ENCODE measurements at places on chromosomes 4 and X. TPM values are rescaled to one million over a fixed set of nuclear protein-coding genes. Genes with fewer than 3 reads are reported as not detected.

- DNase-seq = no peak
Observed at GRCh38 chr4:87278335-87278794, 44.3 kb downstream of the HSD17B13 start.

DNA sequence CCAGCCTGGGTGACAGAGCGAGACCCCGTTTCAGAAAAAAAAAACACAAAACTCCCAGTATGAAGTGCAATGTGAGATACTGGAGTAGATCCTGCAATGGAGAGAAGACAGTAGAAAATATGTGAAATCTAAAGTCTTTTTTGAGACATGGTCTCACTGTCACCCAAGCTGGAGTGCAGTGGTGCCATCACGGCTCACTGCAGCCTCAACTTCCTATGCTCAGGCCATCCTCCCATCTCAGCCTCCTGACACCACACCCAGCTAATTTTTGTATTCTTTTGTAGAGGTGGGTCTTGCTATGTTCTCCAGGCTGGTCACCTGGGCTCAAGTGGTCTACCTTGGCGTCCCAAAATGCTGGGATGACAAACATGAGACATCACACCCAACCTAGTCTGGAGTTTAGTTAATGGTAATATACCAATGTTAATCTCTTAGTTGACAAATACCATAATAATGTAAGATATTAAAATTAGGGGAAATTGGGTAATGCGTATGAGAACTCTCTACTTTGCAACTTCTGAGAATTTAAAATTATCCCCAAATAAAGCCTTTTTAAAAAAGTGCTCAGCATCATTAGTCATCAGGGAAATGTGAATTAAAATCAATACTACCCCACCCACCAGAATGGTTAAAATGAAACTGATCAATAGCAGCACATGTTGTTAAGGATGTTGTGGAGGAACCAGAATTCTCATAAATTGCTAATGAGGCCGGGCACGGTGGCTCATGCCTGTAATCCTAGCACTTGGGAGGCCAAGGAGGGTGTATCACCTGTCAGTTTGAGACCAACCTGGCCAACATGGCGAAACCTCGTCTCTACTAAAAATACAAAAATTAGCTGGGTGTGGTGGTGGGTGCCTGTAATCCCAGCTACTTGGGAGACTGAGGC, 15.0 kb downstream of the RBMX start:
- peak; percentile 42 for DNase-seq

GRCh38 chr4:121654738-121655137, 42.0 kb downstream of the ANXA5 start:
- DNase-seq = no peak

DNA sequence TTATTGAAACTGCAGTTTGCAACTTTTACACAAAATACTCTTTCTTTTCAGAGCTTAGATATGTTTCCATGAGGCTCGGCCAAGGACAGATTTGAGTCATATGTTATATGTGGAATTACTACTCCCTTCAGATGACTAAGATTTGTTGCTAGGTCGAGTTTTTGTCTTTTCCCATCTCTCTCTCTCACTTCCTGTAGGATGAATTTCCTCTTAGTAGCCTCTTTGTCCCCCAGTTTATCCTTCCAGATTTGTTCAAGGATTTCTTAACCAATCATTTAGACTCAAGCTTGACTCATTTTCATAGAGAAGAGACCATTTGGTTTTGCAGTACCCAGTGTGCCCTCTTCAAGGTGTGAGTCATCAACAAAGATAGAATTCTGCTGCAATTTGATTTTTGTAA, 209.2 kb downstream of the GLUD2 start:
- no peak for DNase-seq

GRCh38 chr4:108443585-108443984, 176.8 kb upstream of the RPL34 start:
- DNase-seq = no peak

GRCh38 chr4:158193171-158193749, 17.0 kb upstream of the TMEM144 start:
- DNase-seq = no peak

DNA sequence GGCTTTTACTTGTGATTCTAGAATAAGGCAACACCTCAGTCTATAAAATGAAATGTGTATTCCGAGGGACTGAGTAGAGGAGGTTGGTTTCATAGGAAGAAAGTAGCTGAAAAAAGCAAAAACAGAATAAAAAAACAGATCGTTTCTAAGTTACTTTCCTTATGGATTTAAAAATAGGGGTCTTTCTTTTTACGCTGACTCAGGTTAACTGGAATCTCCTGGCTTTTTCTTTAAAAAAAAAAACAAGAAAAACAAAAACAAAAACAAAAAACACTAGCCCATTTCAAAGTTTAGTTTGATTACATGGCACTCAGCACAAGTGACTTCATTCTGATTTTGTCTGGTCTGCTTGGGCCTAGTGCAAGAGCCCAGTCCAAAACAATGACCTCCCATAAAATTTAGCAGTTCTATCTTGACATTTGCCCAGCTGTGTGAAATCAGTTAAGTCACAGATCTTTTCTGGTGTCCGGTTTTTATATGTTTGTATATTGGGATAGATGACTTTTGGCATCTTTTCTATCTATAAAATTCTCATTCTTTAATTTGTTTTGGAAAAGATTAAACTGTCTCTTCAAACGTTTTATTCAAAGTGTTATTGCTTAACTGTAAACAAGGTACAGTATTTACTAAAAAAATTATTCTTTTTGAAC, 222.7 kb upstream of the HTR2C start:
- no peak for DNase-seq

DNA sequence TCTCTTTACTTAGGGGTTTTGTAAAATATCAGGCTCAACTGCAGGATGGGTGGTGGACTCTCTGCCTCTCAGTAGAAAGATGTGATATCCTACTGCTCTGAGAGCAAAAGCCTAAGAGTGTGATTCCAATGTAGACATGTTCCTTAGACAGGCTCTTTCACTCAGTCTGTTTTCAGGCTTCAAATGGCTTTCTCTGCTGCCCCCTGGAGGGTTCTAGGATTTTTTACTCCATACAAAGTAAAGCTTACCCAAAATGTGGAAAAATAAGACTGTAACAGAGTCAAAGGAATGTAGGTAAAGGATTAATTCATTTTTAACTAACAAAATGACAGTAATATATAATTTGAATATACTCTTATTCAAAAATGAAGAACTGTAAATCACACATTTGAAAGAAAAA, 32.1 kb downstream of the ZGRF1 start:
- DNase-seq = peak; percentile 18

DNA sequence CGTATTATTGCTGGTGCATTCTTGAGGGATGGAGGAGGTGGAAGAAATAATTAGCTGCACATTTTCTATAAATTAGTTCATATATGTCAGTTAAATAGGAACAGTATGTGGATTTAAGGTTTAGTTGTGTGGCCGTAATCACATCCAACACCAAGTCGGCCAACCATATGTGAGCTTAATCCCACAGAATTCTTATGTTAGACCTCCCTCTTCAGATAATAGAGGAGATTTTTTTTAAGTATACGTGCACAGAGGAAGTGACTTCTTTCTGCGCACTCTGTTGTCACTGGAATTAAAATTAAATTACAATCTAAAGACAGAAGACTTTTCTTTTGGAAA, 2.1 kb downstream of the SEPTIN11 start:
- no peak for DNase-seq

DNA sequence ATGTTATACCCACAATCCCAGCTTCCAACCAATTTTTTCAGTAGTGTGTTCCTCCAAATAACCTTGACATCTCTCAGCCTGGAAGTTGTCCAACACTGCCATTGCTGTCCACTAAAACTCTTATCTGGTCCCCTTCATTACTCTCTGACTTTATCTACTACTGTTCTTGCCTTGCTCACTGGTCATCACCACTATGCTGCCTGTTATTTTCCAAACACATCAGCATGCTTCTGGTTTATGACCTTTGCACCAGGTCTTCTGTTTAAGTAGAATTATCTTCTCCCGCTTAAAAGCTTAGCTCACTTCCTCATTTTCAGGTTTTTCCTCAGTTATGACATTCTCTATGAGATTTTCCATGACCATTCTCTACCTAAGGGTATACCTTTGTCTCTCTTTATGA, 5.5 kb downstream of the ELMOD2 start:
- DNase-seq = no peak

Gene PPP1R2C
- total RNA-seq = not detected

Gene FAM9B
- total RNA-seq = not detected

Gene TGIF2LX
- total RNA-seq = not detected

Gene RASL11B
- 0.29 TPM for total RNA-seq

Gene REELD1
- total RNA-seq = not detected

Gene EREG
- not detected for total RNA-seq

All from activated CD4-positive, alpha-beta memory T cell treated with anti-CD3 and anti-CD28 coated beads for 36 hours (primary cell).